ENCODE measurements at places on chromosomes 2 and 18.

GRCh38 chr2:167342769-167343168 lies 454.5 kb downstream of the XIRP2 start:
- no peak for DNase-seq

DNA sequence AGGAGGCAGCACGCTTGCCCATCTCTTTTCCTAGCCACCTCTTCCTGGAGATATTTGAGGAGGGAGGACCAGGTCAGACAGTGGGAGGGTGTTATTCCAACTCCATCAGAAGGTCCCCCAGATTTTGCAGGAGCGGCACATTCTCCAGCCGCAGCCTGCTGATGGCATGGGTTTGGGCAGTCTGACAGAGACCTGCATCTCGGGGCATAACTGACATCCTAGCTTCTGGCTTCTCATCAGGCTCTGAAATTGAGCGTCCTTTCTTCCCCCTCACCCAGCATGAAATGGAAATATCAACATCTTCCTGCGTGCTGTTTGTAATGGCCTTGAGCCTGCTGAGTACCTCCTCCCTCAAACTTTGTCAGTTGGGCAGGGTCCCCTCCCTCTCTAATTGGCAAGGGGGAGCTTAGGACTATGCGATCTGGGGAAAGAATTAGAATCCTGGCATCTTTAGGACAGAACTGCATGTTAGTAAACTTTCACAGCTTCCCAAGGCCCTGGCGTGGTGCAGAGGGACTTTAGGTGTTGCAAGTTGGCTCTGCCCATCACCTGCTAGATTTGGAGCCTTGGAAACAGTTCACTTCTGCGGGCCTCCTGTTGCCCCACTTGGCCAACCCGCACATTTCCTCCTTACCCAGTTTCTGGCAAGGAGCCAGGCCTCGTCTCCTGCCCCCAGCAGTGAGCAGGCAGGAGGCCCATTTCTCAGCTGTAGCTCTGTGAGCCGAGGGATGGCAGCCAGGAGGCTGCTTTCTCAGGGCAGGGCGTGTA lies 2.2 kb downstream of the ITM2C start:
- DNase-seq = no peak

- DNase-seq = no peak
Observed at GRCh38 chr2:27792759-27793158, 21.2 kb downstream of the MRPL33 start.

GRCh38 chr2:7812231-7812995 lies 869.4 kb upstream of the ID2 start:
- no peak for DNase-seq

- DNase-seq = no peak
Observed at GRCh38 chr2:10053351-10053750, 10.0 kb downstream of the KLF11 start.

DNA sequence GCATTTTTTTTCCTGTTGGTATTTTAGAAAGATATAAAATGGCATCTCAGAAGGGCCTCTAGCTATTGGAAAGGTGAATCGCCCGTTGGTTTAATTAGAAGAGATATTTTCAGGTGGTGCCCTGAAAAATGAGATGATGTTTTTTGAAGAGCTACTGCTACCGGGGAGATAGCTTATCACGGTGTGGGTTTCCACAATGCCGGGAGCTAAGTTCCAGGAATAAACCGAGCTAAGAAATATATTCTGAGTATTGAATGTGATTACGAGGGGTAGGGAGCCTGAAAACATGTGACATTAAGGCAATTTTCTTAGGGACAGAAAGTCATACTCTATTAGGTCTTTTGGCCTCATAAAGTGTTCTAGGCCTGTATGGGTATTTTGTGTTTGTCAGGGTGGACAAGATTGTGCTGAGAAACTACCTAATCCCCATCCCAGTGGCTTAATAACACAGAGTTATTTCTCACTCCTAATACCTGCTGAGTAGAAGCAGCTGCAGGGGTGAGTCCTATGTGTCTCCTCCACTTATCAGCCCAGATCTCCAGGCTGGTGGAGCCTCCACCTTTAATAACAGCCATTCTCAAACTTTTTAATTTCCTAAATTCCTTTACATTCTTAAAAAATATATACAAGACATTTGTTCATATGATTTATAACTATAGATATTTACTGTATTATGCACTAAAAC lies 150.2 kb downstream of the LRRTM1 start:
- no peak for DNase-seq

GRCh38 chr2:18435426-18436037 lies 124.9 kb downstream of the RDH14 start:
- no peak for DNase-seq

GRCh38 chr2:70514612-70515055 lies 39.0 kb downstream of the TGFA start:
- DNase-seq = no peak

GRCh38 chr2:47003641-47004427 lies 88.2 kb upstream of the MCFD2 start:
- DNase-seq = no peak

DNA sequence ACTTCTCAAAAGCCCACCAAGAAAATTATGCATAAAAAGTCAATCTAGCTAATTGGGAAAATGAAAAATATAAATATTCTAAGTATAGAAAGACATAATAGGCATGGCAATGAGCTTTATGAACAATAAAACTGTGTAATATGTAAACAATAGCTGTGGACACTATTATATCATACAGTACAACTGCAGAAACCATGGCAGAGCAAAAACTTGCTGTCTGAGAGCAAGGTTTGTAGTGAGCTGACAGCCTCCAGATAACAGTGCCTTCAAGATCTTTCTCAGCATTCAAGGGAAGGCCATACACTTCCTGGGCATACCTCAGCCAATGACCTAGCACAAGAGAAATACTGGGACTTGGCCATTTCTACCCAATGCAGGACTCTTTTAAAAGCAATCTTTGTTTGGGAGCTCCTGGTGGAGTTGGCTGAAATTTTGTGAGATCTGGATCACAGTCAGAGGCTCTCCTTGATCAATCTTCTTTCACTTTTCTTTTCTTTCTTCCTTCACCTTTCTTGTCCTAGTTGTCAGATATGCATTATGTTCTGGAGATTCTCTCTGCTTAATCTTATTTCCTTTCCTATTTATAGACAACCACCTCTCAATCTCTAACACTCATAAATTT lies 427.2 kb upstream of the UBE2E3 start:
- DNase-seq = no peak

DNA sequence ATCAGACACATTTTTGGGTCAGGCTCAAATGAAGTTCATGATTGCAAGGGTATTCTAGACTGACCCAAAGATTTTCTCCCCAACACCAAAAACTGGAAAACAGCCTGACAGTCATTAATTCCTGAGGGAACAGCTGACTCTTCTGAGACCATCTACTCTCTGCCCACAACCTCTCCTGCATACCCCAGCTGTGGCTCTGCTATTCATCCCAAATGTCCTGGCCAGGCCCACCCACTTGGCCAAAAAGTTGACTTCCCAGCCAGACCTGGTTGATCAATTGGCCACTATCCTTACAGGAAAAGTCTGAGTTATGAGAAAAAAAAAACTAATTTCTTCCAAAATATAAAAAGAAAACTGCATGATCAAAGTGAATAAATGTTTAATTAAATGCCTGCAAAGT lies 103.8 kb upstream of the ST3GAL5 start:
- no peak for DNase-seq

- DNase-seq = no peak
Observed at GRCh38 chr2:65974067-65974723, 460.7 kb upstream of the MEIS1 start.

GRCh38 chr2:168311261-168311910 lies 64.0 kb upstream of the STK39 start:
- no peak for DNase-seq

DNA sequence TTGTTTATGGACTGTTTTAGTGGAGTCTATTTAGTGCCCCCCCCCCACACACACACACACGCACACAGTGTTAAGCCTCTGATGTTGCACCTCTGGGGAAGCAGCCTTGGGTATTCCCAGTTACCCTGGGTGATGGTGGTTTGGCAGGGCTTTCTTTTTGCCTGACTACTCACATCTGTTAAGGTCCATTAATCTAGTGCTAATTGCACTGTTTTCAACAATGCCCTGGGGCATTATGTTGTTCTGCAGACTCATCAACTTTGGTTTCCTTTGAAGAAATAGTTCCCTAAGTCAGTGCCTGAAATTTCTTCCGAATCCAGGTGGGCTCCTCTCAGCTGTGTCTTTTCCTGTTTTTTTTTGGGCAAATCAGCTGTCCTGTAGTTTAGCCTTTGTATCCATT lies 34.7 kb downstream of the SPOPL start:
- DNase-seq = no peak

DNA sequence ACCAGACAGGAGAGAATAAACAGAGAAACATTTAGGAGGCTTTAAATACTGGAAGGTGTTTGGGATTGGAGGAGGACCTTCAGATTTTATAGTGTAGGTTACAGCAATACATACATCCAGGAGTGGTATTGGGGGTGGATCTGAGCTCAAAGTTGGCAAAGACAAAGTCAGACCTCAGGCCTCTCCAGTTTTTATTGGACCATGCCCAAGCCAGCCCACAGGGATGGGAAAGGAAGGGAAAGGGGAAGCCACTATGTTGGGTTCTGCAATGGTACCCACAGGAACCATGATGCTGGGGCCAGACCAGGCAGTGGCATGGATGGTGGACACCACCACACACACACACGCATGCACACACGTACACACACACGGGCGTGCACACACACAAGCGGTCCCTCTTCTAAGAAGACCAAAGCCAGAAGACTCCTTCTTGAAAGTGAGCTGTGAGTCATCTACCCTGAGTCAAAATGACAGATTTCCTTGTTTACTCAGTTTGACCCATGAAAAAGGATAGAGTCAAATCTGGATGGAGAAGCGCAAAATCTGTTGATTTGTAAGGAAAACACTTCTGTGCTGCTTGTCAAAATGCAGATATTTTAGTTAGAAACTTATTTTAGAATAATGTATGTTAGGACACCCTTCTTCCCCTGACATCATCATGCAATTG lies 87.9 kb downstream of the TRABD2A start:
- no peak for DNase-seq

DNA sequence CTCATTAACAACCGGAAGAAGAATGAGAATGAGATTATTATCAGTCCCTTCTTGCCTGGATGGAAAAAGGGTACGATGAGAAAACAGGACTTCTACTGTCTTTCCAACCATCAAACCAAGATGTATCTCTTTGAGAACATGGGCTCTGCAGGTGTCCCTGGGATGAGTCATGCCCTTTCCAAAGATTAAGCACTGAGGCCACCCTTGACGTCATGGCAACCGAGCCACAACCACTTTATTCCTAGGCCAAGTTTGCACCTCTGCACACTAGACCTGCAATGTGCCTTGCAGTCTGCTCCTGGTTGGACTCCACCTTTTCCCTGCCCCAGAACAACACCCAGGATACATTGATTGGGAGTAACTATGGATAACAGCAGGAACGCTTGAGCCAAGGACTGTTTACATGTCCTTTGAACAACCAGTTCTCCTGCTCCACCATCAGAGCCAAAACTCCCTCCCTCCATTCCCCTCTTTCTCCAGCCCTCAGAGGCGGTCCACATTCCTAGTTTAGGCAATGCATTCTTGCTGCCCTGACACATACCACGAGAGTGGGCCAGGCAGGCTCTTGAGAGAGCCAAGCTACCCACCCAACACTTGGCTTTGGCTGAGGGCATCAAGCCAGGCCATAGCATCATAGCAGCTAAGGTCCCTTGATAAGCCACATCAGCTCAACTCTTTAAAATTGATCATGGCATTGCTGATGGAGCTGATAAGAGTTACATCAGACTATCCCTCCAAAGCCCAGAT lies 310.7 kb downstream of the TNS1 start:
- DNase-seq = no peak

DNA sequence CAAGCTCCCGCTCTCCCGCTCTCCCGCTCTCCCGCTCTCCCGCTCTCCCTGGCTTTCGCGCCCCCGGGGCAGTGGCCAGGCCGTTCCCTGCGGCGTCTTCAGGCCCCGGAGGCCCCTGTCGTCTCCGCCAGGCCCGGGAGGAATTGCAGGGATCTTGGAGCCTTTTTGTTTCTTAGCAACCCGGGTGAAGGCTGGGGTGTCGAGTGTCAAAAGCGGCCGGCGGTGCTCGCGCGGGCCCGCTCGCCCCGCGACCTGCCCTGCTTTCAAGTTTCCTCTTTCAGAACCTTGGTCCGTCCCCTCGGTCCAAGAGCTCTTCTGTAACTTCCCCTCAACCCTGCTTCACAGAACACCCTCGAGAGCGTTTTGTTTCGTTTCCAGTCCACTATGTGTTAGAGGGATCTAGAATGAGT lies 1.4 kb downstream of the RNF138 start:
- DNase-seq = no peak

Data from stimulated activated CD8-positive, alpha-beta memory T cell treated with anti-CD3 and anti-CD28 coated beads, Interleukin-2, amount 100 ng/mL, for 48 hours (primary cell).